Hematopoietic multipotent progenitor cell treated with erythropoietin and hydrocortisone succinate and interleukin-3 and kit ligand, for 6 days (in vitro differentiated cells): ENCODE measurements at places on chromosomes 11 and 22.
A peak's percentile ranks its signal among the peaks of the same experiment; 100 is the strongest.

DNA sequence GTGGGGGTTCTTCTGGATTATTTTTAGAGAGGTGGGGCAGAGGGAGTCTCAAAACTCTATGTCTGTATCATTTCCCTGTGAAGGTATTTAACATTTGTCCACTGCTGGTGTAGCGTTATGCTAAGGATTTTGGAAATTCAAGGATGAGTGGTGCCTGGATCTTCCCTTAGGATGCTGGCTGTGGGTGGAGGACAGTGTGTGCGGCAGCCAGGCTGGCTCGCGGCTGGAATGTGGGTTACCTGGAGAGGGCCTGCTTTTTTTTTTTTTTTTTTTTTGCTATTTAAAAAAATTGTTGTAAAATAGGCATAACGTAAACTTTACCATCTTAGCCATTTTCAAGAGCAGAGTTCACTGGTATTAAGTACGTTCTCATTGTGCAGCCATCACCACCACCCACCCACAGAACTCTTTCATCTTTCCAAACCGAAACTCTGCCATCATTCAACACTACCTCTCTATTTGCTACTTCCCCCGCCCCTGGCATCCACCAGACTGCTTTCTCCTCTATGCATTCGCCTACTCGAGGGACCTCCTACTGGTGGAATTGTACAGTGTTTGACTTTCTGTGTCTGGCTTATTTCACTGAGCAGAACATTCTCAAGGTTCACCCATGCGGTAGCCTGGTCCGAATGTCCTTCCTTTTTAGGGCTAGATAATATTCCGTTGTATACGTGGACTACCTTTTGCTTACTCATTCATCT, 67.1 kb downstream of the PARVB start:
- peak; percentile 56 for DNase-seq

GRCh38 chr22:23397613-23398567, 182.2 kb downstream of the IGLL1 start:
- no peak for DNase-seq

GRCh38 chr22:27880778-27881394, 38.2 kb downstream of the PITPNB start:
- peak; percentile 80 for DNase-seq

- DNase-seq, result peak; percentile 88
Measured at GRCh38 chr11:124079631-124080326, 35.5 kb upstream of the VWA5A start.

GRCh38 chr11:2452321-2453012, 7.7 kb downstream of the KCNQ1 start:
- DNase-seq, result no peak

GRCh38 chr11:78720281-78720989, 145.8 kb upstream of the NARS2 start:
- DNase-seq, result no peak

DNA sequence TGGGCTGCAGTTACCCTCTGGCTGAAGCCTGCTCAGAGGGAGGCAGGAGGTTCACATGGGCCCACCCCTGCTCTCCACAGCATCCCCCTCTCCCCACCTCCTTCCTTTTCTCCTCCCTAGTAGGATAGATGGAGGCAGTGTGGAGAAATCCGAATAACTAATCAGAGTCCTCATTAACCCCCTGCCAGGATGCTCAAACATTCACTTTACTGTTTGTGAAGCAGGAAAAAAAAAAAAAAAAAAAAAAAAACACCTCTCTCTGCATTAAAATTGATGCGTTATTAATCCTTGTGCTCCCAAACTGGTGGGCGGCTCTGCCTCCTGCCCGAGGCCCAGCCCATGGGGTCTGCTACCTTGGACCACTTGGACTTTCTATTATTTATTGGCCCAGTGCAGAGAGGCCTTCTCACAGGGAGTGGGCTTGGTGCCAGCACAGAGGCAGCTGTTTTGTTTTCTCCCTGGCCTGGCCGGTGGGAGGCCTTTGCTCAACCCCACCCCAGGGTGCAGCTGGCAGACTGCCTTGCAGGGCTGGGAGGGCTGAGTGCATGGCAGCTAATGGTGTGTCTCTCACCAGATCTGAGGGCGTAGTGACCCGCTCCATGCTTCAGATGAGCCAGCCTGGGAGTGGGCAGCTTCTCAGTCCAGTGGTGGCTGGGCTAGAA, 150.7 kb downstream of the PKNOX2 start:
- DNase-seq, result no peak

- peak; percentile 30 for DNase-seq
Measured at GRCh38 chr11:47506795-47507562, 46.0 kb downstream of the CELF1 start.

DNA sequence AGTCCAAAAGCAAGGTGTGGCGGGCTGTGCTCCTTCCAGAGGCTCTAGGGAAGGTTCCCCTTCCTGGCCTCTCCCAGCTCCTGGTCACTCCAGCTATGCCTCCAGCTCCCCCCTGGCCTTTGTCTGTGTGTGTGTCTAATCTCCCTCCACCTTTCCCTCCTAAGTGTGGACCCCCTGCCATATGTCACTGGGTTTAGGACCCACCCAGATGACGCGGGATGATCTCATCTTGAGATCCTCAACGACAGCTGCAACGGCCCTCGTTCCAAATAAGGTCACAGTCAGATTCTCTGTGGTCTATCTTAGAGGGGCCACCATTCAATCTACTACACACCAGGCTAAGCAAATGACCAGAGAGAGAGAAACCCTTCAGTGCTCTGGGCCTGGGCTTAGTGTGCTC, 107.9 kb downstream of the ARHGAP8 start:
- no peak for DNase-seq

DNA sequence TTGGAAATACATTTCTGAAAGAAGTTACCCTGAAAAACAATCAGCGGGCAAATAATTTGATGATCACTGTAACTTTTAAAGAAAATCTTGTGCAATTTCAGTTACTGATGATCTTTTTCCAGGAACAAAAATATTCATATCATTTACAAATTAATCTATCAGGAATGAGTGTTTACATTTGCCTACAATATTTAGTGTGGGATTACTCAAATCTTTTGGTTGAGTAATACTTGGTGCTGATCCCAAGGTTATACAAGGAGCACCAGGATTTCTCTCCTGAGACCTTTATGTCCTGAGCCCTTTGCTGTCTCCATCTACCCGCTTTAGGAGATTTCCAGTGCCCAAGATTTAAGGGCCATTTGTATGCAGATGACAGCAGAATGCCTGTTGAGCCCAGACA, 116.1 kb downstream of the ATXN10 start:
- DNase-seq, result no peak

- peak; percentile 22 for DNase-seq
Measured at GRCh38 chr11:6927030-6927617, 898 bp downstream of the ZNF215 start.

GRCh38 chr22:18060646-18061620, 16.9 kb upstream of the PEX26 start:
- DNase-seq, result no peak

GRCh38 chr22:39457198-39457555, 365 bp downstream of the MGAT3 start:
- no peak for DNase-seq

DNA sequence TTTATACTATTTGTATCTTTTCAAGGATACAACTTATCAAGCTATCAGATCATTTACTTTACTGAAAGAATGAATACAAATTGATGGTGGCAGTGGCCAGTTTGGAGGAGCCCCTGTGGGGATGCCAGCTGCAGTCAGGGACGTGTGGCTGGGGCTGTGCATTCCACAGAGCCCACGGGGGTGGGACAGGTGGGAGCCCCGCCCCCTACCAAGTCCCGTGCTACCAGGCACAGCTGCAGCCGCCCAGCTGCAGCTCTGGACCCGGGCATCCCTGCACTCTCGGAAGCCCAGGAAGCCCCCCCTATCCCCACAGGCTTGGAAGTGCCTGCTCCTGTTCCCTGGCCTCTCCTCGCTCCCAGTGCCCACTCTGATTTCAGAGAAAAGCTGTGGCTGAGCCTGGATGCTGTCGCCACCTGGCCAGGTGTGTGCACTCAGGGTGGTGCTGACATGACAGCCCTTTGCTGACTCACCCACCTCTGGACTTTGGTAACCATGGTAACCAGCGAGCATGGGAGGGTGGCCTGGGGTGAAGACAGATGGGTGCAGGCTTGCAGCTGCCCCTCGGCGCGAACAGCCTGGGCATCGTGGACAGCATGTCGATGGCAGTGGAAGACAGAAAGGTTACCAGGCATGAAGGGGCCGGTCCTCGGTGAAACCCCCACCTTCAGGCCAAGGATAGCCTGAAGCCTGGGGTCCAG, 138.1 kb downstream of the SBF2 start:
- DNase-seq, result no peak

DNA sequence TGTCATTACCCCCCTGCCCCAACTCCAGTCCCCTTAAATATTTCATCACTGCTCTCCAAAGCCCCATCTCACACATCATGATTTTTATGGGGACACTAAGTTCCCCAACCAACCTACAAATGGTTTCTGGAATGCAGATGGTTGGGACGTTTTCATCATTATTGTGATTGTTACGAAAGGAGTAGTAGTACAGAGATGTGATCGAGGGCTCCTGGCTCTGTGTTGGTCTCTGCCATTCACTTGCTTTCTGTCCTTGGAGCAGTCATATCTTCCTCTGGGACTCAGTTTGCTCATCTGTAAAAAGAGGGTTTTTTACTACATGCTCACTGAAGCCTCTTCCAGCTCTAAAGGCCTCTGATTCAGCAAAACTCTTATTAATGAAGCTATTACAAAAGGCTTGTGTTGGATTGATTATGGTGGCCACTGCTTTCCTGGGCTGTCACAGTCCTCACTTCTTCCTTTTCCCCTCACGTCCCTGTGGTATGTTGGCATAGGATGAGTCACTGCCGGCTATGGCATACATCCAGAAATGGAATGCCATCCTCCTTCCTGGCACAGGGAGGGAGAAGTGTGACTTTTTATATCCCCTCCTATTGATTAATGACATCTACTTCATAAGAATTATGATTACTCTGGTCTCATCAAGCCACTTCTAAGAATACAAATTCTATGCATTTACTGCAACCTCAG, 593.7 kb downstream of the METTL15 start:
- no peak for DNase-seq

DNA sequence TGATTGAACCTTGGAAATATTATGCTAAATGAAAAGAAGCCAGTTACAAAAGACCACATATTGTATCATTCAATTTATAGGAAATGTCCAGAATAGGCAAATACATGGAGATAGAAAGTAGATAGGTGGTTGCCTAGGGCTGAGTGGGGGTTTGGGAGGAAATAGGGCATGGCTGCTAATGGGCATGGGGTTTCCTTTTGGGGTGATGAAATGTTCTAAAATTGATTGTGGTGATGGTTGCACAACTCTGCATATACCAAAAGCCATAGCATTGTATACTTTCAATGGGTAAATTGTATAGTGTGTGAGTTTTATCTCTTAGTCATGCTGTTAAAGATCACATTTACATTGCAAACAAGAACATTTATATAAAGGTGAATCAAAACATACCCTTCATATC, 48.7 kb downstream of the LDLRAD3 start:
- peak; percentile 55 for DNase-seq

DNA sequence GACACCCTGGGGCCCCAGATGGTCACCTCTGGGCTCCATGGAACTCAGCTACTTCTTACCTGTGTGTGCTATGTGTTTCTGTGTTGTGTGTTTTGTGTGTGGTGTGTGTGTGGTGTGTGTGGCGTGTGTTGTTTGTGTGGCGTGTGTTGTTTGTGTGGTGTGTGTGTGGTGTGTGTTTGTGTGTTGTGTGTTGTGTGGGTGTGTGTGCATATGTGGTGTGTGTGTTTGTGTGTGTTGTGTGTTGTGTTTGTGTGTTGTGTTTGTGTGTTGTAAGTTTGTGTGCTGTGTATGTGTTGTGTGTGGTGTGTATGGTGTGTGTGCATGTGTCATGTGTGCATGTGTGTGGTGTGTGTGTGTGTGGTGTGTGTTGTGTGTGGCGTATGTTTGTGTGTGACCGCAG, 3.8 kb upstream of the WNT7B start:
- DNase-seq, result no peak

GRCh38 chr11:12183827-12184620, 73.6 kb downstream of the MICAL2 start:
- no peak for DNase-seq

DNA sequence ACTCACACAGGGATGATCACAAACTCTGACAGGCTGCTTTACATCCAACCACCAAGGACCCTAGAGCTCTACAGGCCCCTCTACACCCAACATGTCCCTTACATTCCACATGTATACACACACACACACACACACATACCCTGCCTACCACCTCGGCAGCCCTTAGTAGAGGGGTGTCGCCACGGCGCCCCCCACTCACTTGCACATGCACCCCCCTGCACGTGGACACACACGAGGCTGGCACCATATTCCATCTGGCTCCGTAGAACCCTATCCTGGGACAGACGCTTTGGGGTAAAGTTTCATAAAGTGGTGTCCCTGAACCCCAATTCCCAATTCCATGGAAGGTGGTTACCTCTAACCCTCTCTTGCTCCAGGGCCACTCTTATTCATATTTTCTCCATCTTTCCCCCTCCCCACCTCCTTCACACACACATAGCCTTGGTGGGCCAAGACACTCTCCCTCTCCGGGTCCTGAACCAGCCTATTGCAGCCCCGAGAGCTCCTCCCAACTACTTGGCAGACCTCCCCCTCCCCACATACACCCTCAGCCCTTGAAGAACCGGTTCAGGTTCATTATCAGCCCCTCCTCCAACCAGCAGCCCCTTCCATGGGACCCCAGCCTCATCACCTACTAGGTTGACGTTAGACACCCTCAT, 809 bp downstream of the PDE2A start:
- DNase-seq, result no peak

GRCh38 chr11:107078375-107078774, 60.1 kb upstream of the GUCY1A2 start:
- no peak for DNase-seq

DNA sequence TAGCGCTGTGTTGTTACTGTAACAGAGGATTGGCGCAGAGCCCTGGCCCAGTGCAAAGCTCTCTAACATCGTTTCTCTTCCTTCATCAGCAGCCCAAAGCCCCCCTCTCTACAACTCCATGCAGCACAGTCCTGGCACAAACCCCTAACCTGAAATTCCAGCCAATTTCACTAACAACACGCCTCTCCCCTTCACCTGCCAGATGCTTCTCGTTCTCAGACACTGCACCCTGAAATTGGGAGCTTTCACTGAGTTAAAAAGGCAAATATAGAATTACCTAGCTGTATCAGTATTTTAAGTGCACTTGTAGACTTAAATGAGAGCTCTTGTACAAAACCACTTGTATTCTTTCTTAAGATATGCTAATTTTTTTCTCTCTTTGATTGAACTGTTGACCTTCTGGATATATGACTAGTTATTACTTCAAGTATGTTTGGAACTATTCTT, 16.3 kb downstream of the GRAP2 start:
- DNase-seq, result no peak

DNA sequence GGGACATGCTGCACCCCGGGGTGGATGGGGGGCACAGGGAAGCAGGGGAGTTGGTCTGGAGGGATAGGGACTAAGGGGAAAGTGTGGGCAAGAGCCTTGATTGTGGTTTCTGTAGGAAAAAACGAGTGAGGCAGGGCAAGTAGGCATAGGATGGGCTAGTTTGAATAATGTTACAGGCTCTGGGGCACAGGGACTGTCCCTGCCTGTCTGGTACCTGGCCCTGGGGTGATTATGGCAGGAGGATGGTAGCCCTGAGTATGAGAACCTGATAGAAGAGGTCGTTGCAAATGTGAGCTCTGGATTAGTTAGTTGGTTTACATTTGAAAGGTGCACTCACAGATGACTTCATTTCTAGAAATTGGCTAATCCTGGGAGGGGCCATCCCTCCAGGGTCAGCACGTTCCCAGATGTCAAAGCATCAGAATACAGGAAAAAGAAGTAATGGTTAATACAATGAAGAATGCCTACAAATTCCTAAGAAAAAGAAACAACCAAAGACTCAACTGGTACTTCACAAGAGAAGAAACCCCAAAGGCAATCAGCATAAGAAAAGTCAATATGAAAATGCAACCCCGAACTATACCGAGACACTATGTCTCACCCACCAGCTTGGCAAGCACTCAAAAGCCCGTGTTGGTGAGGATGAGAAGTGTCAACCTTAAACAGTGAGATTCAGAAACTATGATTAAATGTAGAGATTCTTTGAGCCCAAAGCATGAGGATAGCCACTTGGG, 11.3 kb upstream of the SMIM38 start:
- no peak for DNase-seq
